ACHN (cell line): ENCODE measurements at places on chromosomes 6 and 20.

DNA sequence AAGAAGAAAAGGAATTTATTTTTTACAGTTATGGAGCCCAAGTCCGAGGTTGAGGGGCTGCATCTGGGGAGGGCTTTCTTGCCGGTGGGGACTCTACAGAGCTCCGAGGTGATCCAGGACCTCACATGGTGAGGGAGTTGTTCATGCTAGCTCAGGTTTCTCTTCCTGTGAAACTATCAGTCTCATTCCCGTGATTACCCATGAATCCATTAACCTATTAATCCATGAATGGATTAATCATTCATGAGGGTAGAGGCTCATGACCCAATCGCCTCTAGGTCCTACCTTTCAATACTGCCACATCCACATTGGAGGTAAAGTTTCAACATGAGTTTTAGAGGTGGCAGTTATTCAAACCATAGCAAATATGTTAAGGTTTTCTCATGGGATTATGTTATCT is 3.8 kb downstream of the DSE start:
- DNase-seq, result no peak

- DNase-seq, result no peak
Measured at GRCh38 chr20:1197801-1198200, 5.5 kb upstream of the C20orf202 start.

GRCh38 chr6:128400875-128401274 is 119.5 kb downstream of the PTPRK start:
- DNase-seq, result no peak

GRCh38 chr6:40386200-40386599 is 201.0 kb downstream of the LRFN2 start:
- DNase-seq, result no peak
